ENCODE measurements at places on chromosomes 11 and 22. TPM values are rescaled to one million over a fixed set of nuclear protein-coding genes. Genes with fewer than 3 reads are reported as not detected.

PGM2L1 gene
- total RNA-seq: 3.5 TPM

CNTN5 gene
- not detected for total RNA-seq

TIMM8B gene
- total RNA-seq: 70.0 TPM

PATE4 gene
- not detected for total RNA-seq

TRIM49 gene
- total RNA-seq: not detected

SGSM1 gene
- total RNA-seq: not detected

B4GALNT4 gene
- total RNA-seq: 8.7 TPM

MRGPRF gene
- total RNA-seq: 64.0 TPM

MUC5B gene
- total RNA-seq: not detected

SLC22A8 gene
- total RNA-seq: not detected

DEAF1 gene
- 46.1 TPM for total RNA-seq

MPZL2 gene
- total RNA-seq: not detected

ADAMTS15 gene
- total RNA-seq: 0.99 TPM

DBX1 gene
- not detected for total RNA-seq

CELSR1 gene
- 6.2 TPM for total RNA-seq

SLC22A6 gene
- total RNA-seq: not detected

HIPK3 gene
- 40.8 TPM for total RNA-seq

RAC2 gene
- total RNA-seq: 57.2 TPM

TMA7B gene
- total RNA-seq: not detected

IL10RA gene
- total RNA-seq: not detected

ELMOD1 gene
- total RNA-seq: 0.47 TPM

TYMP gene
- 1.6 TPM for total RNA-seq

KDM4D gene
- 0.75 TPM for total RNA-seq

C11orf86 gene
- total RNA-seq: not detected

ACTN3 gene
- 0.07 TPM for total RNA-seq

HORMAD2 gene
- not detected for total RNA-seq

FOLH1 gene
- not detected for total RNA-seq

WNT7B gene
- 0.05 TPM for total RNA-seq

PRR33 gene
- total RNA-seq: not detected

IL17REL gene
- total RNA-seq: not detected

C11orf16 gene
- total RNA-seq: not detected

WBP2NL gene
- not detected for total RNA-seq

GP1BB gene
- total RNA-seq: 0.74 TPM

FAM180B gene
- total RNA-seq: not detected

HIC2 gene
- total RNA-seq: 2.4 TPM

MIAT gene
- 0.37 TPM for total RNA-seq

OR2AG1 gene
- total RNA-seq: not detected

PIWIL4 gene
- 0.38 TPM for total RNA-seq

KCNE3 gene
- total RNA-seq: not detected

PARVG gene
- not detected for total RNA-seq

OR2AG2 gene
- 0.14 TPM for total RNA-seq

SDF2L1 gene
- 57.0 TPM for total RNA-seq

Measured in HFFc6 (cell line).